ENCODE measurements at places on chromosomes 2 and 18.

DNA sequence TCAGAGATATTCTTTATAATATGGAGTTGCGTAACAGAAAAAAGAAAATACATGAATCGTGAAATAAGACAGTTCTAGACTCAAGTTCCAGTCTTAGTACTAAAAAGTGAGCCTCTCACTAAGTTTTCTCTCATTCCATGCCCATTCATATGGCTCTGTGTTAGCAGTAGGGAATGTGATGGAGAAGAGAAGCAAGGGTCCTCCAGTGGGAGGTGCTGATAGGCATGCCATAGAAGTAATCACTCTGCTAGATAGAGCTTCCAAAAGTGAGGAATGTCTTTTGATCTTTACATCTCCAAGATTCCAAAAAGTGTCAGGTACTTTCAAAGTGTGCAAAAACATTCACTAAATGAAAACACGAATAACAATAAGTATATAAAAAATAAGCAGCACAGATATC lies 678.4 kb downstream of the DCDC2C start:
- no peak for DNase-seq

DNA sequence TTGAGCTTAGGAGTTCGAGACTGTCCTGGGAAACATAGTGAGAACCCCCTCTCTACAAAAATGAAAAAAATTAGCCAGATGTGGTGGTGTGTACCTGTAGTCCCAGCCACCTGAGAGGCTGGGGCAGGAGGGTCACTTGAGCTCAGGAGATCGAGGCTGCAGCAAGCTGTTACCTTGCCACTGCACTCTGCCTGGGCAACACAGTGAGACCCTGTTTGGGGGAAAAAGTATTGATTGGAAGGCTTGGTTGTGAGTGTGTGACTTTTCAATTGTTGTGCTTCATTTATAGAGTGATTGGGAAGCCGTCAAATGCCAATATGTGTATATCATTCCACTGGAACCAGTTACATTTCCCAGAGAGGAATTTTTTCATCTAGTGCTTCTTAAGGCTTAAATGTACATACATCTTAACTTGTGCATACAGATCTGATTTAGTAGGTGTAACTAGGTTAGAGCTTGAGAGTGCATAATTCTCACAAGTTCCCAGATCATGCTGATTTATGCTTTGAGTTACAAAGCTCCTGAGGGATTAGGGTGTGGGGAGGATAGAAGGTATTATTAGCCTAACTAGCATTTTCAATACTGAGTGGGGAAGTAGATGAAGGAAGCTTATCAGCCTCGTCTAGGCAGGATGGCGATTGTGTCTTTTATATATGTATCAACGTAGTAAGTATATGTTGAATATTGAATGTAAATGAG lies 15.3 kb downstream of the WDR43 start:
- DNase-seq = no peak

GRCh38 chr2:6951046-6951445 lies 33.8 kb downstream of the RNF144A start:
- DNase-seq = no peak

GRCh38 chr2:51575181-51575580 lies 543.2 kb upstream of the NRXN1 start:
- DNase-seq = no peak

GRCh38 chr2:43436431-43436830 lies 159.4 kb downstream of the THADA start:
- DNase-seq = no peak

DNA sequence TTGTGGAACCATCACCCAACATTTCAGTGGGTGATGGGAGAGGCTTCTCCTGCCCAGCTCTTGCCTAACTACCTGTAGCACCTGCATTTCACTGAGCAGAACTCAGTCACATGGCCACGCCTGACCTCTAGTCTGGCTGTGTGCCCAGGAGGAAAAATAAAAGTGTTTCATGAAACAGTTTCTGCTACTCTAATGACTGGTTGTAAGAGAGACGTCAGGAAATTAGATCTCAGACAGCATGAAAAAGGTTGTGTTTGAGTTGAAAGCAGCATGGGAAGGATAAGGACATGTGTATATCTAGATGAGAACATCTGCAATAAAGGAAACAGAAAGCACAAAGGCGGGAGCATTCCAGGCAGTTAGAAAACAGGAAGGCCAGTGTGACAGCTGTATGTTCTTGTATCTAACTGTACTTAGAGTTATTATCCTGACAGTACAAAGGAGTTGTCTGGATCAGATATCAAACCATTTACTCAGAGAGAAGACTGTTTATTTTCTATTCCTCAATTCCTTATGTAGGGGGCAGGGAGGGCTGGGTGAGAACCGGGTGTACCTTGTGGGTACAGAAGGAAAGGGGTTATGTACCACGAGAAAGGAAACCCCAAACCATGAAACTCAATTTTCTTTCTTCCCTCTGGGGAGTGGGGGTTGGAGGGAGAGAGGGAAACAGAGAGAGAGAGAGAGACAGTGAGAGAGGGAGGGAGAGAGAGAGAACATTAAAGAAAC lies 307.4 kb upstream of the VWC2L start:
- no peak for DNase-seq

DNA sequence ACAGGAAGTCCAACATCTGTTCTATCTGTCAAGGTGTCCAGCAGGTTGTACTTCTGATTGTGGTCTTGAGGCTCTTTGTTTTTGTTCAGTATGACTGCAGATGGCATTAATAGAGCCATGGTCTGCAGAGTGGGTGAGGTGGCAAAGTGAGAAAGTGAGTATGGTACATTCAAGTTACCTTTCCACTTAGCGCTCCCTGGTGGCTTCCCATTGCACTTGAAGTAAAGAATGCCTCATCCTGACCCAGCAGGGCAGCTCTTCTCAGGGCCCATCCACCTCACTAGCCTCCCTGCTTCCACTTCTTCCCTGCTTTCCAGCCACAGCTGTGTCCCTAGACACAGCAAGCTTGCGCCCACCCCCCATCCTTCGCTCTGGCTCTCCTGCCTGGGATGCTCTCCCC lies 148.0 kb upstream of the ALPP start:
- DNase-seq = no peak

DNA sequence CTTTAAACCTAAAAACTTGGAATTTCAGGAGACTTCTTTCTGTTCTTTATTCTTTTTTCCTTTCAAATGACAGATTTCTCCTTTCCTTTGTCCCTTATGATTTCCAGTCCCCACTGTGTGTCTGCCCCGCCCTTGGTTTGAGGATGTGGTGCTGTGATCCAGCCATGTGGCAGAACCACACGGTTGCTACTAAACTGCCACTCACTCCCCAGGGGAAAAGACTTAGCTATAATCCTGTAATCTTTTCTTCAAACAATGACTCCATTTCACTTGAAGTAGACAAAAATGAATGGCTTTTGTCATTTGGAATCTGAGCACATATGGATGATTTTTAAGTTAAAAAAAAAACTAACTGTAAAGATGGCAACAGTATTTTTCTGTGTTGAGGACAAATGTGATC lies 76.2 kb upstream of the STAM2 start:
- DNase-seq = no peak

- DNase-seq = no peak
Observed at GRCh38 chr2:168669151-168669550, 133.3 kb upstream of the NOSTRIN start.

- DNase-seq = no peak
Observed at GRCh38 chr2:29213888-29214291, 98.7 kb downstream of the CLIP4 start.

- DNase-seq = no peak
Observed at GRCh38 chr2:105464325-105464724, 65.5 kb upstream of the FHL2 start.

DNA sequence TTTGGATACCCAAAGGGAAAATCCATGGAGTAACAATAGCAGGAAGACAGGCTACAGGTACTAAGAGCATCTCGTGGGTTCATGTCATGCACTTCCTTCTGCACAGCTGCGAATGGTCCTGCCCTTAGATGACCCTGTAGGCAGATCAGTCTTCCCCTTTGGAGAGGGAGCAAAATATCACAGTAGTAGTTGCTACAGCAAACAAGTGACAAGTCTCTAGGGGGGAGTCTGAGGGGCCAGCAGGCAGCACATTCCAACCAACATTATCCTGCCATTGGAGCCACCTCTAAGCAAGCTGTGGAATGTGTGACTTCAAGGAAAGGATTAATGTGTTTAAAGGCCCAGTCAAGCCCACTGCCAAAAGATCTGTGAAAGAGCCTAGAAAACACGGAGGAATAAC lies 273.2 kb upstream of the PARD3B start:
- peak; percentile 32 for DNase-seq

- no peak for DNase-seq
Observed at GRCh38 chr18:66222174-66222573, 381.7 kb downstream of the CDH19 start.

GRCh38 chr2:16623031-16623430 lies 42.6 kb downstream of the CYRIA start:
- peak; percentile 73 for DNase-seq

DNA sequence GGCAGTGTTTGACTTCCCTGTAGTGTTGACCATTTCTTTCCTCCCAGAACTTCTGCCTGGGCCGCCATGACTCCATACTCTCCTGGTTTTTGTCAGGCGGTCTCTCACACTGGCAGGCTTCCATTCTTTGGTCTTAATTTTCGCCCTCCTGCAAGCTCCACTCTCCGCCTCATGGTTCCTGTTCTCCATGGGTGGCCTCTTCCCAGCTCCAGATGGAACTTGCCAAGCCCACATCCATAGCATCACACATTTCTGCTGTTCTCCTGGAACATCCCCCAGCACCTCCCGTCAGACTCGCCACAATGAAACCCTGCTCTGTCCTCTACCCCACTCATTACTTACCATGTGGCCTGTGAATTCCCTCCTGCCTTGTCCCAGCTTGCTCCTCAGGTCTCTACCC lies 896 bp upstream of the AFF3 start:
- DNase-seq = no peak

Measured in suppressor macrophage (primary cell).